ENCODE measurements at places on chromosomes 6 and 20.

DNA sequence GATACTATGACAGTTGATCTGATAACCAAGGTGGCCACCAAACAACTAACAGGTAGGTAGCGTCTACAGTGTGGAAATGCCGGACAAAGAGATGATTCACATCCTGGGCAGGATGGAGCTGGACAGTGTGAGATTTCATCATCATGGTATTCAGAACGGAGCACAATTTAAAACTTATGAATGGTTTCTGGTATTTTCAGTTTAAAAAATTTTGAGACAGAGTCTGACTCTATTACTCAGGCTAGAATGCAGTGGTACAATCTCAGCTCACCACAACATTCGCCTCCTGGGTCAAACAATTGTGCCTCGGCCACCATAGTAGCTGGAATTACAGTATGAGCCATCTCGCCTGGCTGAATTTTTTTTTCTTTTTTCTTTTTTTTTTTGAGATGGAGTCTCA, 43.8 kb downstream of the CEP57L1 start:
- peak; percentile 58 for DNase-seq

DNA sequence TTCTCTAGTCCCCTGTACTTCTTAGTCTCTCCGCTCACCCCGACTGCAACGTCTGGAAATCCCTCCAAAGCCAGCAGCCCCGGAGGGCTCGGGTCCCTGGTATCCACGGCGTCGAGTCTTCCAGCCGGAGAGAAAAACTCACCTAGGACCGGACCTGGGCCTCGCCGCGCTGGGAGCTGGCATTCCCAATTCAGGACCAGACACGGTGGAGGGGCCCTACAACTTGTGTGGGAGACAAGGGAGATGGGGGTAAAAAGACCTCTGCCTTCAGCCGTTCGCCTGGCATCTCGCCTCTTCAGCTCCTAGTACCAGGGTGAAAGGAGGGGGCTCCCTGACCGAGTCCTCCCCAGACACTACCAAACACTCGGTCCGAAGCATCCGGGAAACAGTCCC, 64.3 kb downstream of the GPX5 start:
- DNase-seq, result no peak

- DNase-seq, result peak; percentile 72
Measured at GRCh38 chr20:50725724-50726005, 5.7 kb upstream of the PARD6B start.

- peak; percentile 60 for DNase-seq
Measured at GRCh38 chr20:1122388-1123315, 4.2 kb downstream of the PSMF1 start.

- DNase-seq, result peak; percentile 57
Measured at GRCh38 chr6:127069659-127070279, 48.7 kb upstream of the RSPO3 start.
